ENCODE measurements at places on chromosomes 2 and 18.

- no peak for DNase-seq
Observed at GRCh38 chr2:44748-45341, 1.5 kb downstream of the FAM110C start.

DNA sequence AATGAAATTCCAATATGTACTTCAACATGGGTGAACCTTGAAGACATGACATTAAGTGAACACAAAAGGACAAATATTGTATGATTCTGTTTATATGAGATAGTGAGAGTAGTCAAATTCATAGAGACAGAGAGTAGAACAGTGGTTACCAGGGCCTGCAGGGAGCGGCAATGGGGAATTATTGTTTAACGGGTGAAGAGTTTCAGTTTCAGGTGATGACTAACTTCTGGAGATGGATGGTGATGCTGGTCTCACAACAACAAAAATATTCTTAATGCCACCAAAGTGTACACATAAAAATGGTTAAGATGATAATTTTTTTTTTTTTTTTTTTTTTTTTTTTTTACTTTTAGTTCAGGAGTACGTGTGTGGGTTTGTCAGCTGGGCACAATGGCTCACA, 109.4 kb upstream of the TMEM200C start:
- no peak for DNase-seq

GRCh38 chr2:201093573-201093972, 21.8 kb downstream of the NDUFB3 start:
- no peak for DNase-seq

DNA sequence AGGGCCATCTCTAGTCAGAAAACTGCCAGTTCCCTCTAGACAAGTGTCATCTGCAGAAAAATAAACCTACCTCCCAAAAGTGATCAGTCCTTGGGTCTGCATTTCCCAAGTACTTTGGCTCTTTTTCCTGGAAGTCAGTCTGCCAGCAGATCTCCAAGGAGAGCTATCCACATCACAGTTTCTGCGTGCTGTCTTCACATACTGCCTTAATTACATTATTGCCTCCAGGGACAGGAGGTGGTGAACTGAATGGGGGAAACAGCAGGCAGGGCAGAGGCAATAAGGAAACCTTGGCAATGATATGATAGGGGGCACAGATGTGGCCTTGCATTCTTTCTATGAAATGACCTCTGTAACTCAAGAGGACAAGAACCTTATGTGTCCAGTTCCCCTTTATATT, 105.9 kb upstream of the SIX2 start:
- DNase-seq, result no peak

DNA sequence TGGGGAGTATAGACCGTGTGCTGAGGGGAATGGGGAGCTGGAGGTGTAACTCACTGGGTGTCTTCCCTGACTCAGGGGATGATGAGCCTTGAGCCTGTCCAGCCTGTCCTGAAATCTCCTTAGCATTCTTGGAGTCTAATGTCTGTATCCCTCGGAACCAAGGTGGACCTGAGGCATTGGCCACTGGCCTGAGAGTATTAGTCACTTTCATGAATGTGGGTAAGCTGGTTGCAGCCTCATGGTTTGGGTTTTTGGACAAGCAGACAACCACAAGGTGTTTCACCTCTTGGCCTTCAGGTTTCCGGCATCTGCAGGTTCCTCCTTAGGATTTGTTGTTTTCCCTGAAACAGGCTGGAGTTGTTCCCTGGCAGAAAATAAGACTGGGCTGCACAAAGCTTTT, 63.2 kb downstream of the PRKCE start:
- no peak for DNase-seq

GRCh38 chr2:36748166-36748565, 51.7 kb downstream of the VIT start:
- no peak for DNase-seq

- DNase-seq, result no peak
Observed at GRCh38 chr2:96955762-96956161, 30.6 kb downstream of the FAM178B start.

GRCh38 chr2:46805401-46805951, 110.1 kb downstream of the MCFD2 start:
- DNase-seq, result no peak

- DNase-seq, result no peak
Observed at GRCh38 chr18:13530879-13531387, 195.4 kb downstream of the FAM210A start.

- no peak for DNase-seq
Observed at GRCh38 chr18:6056171-6056910, 161.0 kb upstream of the TMEM200C start.

DNA sequence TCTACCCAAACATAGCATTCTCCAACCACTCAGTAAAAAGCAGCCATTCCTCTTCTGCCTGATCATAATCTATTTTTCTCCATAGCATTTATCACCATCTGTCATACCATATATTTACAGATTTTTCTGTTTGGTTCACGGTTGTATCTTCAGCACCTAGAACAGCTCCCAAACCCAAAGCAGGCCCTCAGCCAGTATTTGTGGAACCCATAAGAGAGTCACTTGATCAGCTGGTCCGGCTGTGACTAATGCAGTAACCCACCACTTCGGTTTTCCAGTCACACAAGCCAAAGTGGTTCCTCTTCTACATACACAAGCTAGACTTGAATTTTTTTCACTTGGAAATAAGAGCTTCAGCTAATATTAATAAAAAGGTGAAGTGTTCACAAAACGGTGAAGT, 511.6 kb upstream of the CELF4 start:
- DNase-seq, result no peak

DNA sequence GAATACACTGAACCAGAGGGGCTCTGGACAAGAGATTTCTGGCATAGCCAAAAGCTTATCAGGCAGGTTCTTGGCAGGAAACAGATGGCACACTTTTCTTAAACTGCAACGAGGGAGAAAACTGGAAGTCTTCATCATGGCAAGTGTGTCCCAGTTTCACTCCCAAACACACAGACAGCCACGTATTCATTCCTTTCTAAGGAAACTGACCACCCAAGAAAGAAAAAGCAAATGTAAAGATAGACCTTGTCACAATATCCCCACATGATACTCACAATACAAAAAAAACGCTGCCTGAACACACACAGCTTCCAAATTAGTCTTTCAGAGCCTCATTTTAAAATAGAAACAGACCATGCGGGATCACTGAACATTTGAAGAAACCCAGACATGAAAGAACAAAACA, 40.6 kb upstream of the RTTN start:
- no peak for DNase-seq

- DNase-seq, result no peak
Observed at GRCh38 chr2:241033336-241033987, 35.0 kb downstream of the SNED1 start.

- peak; percentile 55 for DNase-seq
Observed at GRCh38 chr18:43596105-43596712, 318.9 kb upstream of the SYT4 start.

GRCh38 chr2:228283491-228284171, 102.1 kb upstream of the SPHKAP start:
- no peak for DNase-seq

DNA sequence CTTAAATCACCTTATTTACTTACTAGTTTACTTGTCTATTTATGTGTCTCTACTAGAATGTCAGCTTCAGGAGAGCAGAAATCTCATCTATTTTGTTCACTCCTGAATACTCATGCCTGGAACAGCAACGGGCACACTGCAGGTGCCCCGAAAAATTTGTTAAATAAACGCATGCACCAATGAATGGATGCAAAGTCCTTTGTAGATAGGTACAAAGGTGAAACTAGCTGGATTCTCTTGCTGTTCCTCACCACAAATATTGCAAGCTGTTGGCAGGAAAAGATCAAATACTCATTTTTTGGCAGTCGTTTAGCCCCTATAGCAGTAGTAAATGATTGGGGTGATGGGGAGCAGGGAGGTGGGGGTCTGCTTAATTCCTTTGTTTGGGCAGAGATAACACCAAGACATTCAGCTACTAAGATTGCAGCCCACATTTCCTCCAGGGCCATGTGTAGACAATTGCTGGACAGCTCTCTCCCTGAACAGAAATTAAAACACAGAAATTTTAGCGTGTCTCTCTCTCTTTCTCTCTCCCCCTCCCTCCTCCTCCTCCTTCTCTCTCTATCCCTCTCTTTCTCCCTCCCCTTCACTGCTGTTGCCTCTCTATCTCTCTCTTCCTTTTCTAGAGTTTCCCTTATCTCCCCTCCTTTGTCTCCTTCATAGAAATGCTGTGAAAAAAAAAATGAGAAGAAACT, 5.4 kb downstream of the MARCHF4 start:
- no peak for DNase-seq

DNA sequence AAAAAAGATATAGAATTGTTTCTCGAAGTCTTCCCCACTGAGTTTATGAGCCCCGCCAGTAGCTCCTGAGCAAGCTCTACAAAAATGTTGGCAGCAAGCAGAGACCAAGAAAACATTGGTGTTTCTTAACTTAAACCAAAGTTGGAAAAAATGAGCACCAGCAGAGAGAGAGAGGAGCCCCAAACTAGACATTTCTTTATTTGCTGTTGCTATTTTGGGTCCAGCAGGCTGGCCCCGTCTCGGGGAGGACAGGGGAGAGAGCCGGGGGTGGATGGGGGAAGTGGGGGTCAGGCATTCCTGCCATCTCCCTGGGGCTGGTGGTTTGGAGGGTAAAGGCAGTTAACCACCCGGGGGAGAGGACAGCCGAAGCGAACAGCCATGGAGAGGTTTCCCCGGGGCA, 113.0 kb downstream of the DYSF start:
- DNase-seq, result no peak

GRCh38 chr2:43269074-43269572, 42.7 kb upstream of the ZFP36L2 start:
- peak; percentile 62 for DNase-seq

- no peak for DNase-seq
Observed at GRCh38 chr2:161232571-161232970, 72.3 kb downstream of the TANK start.

DNA sequence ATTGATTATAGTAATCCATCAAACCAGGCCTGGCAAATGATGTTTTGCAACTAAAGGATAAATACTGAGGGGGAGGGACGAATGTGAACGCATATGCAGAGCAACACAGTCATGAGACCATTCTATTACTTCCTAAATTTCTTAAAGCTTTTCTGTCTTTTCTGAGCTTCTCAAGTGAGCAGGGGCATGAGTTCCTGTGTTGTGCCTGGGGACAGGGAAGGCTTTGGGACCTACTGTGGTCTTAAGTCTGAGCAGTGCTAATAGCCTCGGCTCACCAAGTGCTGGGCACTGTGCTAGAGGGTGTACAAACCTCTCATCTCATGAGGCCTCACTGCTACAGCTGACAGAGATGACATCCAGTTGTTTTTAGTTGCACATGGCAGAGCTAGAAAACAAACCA, 182.4 kb downstream of the NEDD4L start:
- DNase-seq, result no peak

- no peak for DNase-seq
Observed at GRCh38 chr2:238104226-238104690, 4.1 kb downstream of the ESPNL start.

GRCh38 chr2:36329746-36330472, 25.7 kb upstream of the CRIM1 start:
- no peak for DNase-seq

GRCh38 chr2:170968205-170969003, 39.4 kb downstream of the GORASP2 start:
- DNase-seq, result no peak

GRCh38 chr2:64637000-64637635, 16.6 kb downstream of the SERTAD2 start:
- no peak for DNase-seq

GRCh38 chr18:22564036-22564435, 146.3 kb upstream of the CTAGE1 start:
- DNase-seq, result no peak

GRCh38 chr2:205702576-205702975, 20.3 kb downstream of the NRP2 start:
- DNase-seq, result no peak

DNA sequence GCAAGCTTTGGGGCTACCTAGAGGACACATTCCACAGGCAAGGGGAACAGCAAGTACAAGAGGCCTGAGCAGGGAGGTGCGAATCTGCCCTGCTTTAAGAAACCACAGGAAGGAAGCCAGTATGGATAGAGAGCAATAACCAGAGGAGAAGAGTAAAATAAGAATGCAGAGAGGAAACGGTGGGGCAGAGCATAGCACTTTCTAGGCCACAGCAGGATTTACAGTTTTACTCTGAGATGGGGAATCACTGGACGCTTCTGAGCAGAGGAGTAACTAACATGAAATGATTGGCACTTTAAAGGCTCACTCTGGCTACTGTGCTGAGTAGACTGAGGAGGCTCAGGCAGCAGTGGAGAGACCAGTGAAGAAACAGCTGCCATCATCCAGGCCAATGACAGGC, 23.8 kb downstream of the AAK1 start:
- no peak for DNase-seq

- DNase-seq, result no peak
Observed at GRCh38 chr18:31563778-31564177, 27.9 kb upstream of the TTR start.

DNA sequence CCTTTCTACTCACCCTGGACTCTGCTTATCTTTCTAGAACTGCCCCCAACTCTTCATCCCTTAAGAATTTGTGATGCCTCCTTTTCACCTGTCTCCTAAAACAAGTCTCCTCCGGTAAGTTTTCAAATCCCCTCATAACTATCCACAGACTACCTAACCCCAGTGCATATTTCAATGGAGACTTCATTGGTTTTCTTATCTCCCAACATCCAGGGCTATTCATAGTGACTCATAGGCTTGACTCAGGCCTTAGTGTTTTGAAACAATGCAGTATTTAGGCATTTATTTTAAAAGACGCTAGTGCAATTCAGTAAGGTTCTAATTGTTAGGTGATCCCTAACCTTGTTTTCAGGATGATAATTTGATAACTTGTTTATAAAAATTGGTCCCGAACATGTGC, 399.2 kb downstream of the CPS1 start:
- DNase-seq, result no peak

DNA sequence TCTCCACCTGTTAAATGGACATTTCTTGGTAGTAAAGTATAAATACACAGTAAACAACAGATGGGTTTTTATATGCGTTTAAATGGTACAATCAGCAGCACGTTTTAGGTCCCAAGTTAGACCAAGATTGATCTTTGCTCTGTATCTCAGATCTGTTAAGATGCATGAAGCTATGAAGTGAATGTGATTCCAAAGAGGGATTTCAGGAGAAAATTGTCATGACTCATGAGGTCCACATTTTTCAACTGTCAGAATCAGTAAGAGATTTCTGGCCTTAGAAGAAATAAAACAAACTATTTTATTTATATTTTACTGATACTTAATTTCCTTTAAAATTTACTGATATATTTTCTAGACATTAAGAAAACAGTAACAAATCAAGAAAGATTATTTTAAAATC, 142.7 kb downstream of the EML6 start:
- DNase-seq, result no peak

- no peak for DNase-seq
Observed at GRCh38 chr2:227623226-227623625, 5.9 kb downstream of the SCYGR4 start.

GRCh38 chr2:128306081-128306930, 12.4 kb downstream of the HS6ST1 start:
- DNase-seq, result peak; percentile 54

- DNase-seq, result no peak
Observed at GRCh38 chr18:61856678-61857077, 36.1 kb downstream of the RNF152 start.

DNA sequence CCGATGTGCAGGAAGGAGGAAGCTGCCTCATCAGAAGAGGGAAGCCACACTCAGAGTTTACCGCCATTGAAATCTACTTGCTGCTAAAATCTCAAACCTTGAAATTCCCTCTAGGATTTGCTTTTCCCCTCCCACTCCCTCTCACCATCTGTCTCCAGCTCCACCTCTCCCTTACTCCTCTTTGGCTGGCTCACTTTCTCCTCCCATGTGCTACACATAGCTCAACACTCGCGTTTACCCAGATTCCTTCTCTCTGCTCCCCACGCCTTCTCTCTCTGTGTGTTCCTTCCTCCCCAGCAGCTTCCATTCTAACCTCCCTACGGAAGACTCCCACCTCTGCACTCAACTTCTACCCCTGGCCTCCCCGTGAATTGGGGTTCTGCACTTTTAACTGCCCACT, 143.1 kb downstream of the DNER start:
- DNase-seq, result no peak
